ENCODE measurements at places on chromosomes 1 and 21. TPM values are rescaled to one million over a fixed set of nuclear protein-coding genes. Genes with fewer than 3 reads are reported as not detected.

DNA sequence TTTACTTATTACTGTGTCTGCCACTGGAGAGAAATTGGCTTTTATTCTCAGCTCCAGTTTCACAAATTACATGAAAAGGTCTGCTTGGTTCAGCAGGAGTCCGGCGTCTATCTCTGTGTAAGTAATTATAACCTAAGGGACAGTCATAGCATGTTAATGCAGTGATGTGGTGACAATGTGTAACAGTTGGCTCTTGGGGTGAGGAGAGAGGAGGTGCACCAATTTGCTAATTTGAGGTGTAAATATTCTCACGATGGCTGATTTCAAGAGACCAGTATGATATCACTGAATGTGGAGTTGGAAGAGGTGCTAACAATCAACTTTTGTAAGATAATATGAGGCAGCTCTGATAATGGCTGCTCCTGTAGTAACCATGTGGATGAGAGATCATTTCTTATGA, 86.1 kb downstream of the CTH start:
- DNase-seq: no peak

DNA sequence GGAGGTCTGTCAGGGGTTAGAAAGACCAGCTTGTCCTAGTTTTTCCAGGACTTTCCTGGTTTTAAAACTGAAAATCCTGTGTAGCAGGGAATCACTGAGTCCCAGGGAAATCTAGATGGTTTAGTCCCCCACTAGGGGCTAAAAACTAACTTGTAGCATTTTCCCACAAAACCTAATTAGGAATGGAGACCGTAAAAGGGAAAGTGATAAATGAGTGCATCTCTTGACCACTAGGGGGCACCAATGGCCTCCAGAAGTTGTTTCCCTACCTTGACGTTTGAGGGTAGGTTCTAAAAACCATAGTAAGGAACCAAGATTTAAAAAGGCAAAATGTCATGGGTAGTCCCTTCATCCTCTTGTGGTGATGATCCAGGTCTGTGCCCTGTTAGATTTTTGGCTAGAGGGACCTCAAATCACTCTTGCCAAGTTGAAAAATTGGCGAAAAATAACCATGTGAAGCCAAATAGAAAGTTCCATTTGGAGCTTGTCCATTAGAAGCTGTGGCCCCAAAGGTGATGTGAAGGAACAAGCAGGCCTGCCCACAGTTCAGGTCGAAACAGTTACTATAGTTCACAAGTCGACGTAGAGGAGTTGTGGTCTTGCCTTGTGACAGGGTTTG, 24.5 kb downstream of the CLIC6 start:
- DNase-seq: no peak

DNA sequence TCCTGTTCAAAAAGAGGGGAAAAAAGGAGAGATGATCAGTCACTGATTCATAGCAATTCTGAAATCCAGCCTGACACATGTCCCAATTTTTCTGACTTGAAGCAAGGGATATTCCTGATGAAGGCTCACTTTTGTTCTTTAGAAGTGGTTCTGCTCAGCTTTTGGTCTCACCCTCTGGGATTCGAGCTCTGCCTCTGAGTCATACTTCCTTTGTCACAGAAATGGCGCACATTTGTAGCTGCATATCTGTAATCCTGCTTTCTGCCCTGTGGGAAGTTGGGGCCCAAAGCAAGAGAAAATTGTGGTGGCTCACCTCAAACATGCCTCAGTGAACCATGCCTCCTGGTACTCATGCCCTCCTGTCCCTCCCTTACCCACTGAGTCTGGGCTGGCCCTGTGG, 22.3 kb upstream of the FAM78B start:
- DNase-seq: no peak

DNA sequence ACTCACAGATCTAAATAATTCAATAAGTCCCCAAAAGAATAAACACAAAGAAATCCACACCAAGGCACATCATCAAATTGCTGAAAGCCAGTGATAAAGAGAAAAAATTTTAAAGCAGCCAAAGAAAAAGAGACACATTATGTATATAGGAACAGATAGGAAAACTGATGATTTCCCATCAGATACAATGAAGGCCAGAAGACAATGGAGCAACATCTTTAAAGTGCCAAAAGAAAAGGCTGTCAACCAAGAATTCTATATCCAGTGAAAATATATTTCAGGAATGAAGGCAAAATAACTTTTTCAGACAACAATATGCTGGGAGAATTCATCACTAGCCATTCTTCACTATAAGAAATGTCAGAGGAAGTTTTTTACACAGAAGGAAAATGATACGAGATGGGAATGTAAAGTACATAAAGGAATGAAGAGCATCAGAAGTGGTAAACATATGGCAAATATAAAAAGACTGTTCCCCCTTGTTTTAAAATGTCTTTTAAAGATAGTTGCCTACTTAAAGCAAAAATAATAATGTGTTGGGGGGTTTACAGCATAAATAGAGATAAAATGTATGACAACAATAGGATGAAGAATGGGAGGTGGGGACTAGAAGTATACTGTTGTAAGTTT, 9.4 kb upstream of the MYOG start:
- no peak for DNase-seq

DNA sequence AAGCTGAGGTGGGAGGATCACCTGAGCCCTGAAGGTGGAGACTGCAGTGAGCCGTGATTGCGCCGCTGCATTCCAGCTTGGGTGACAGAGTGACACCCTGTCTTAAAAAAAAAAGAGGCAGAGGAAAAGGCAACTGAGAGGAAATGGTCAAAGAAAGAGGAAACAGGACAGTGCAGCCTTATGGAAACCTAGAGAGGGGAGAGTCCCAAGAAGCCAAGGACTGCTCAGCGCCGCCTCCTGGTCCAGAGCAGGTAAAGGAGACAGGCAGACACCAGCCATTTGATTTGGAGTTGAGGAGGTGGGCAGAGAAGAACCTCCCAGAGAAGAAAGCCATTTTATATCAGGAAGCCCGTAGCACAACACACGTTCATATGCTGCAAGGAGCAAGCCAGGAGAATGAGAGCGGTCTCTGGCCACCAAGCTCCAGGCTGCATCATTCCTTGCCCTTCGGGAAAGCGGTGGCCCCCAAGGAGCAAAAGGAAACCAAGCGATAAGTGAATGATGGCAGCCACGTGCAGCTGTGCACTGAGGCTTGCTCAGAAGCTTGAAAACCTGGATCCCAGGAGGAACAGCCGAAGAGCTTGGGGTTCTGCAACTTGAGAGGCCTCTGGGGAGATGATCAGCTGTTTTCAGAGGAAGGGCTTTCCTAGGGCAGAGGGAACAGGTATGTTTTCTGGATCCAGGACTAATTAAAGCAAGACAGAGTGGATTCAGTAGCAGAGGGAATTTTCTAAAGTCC, 33.7 kb downstream of the LRRC42 start:
- no peak for DNase-seq

GRCh38 chr1:22383526-22384294, 67.9 kb upstream of the ZBTB40 start:
- DNase-seq: no peak

The ELF3 gene
- 327 TPM for total RNA-seq

Measured in esophagus squamous epithelium (tissue), 5 donors.